ENCODE measurements at places on chromosomes 6 and 20.

DNA sequence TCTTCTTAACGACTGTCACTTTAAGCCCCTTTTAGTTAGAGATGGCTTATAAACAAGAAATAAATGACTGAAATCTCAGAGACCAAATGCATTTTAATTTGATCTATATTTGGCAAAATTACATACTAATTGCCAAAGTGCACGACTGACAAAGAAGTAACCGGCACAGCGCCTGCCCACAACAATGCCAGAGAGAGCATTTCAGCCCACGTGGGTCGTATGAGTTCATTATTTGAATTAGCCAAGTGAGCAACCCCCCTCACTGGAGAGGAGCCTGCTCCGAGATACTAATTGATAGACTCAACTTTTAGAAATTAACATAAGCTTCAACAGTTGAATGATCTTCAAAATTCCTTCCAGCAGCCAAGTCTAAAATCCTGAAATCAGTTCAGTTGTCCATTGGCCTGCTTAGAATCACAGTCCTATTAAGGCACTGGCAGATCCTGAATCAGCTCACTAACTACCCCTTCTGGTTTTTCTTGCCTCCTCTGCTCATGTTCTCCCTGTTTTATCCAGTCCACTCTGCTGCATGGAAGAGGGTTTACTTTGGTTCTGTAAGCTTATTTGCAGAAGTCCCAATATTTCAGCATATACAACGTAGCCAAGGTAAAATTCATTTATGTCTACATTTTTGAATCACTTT, 519.1 kb upstream of the AGPAT4 start:
- DNase-seq: no peak

DNA sequence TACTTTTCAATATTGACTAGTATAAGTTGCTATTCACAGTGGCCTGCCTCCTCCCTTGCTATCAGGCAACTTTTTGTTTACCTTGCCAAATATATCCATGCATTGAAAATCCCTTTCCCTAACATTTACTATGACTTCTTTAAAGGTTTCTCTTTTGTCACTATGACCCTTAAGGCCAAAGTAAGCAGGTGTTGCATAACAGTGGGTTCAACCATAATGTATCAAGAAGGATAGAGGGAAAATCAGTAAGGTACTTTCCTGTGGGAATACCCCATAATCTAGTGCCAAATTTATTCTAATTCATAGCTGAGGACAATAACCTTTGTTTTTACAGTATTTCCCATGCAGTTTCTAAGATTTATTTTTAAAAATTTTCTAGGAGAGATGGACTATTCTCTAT, 527.6 kb downstream of the CDKAL1 start:
- DNase-seq: no peak

DNA sequence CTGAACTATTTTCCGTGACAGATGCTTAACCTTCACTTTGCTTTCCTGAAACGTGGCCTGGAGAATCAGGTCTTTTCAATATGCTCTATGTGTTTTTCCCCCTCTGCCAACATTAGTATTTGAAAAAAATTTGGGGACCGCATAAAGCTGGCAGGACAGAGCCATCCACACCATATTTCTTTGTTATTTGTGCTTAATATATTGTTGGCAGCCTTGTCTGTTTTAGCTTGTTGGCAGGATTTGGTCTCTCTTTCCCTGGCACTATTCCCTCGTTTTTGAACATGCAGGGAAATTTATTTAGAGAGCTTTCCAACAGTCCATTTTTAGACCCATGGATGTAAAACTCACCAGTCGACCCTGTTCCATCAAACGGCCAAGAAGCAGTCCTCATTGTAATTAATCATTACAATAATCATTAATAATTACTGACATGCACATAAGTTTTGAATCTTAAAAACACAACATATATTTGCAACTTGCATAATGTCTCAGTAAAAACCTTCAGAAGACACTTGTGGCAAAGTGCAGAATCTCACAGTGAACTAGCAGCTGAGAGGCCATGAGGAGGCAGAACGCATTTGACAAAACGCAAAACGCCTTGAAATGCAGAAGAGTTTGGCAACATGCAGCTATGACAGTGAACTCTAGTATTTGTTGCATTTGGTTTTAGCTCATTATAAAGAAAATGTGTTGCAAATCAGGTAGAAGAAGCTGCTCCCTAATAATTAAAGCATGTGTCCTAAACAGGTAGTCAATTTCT, 514.2 kb downstream of the C6orf118 start:
- DNase-seq: no peak

DNA sequence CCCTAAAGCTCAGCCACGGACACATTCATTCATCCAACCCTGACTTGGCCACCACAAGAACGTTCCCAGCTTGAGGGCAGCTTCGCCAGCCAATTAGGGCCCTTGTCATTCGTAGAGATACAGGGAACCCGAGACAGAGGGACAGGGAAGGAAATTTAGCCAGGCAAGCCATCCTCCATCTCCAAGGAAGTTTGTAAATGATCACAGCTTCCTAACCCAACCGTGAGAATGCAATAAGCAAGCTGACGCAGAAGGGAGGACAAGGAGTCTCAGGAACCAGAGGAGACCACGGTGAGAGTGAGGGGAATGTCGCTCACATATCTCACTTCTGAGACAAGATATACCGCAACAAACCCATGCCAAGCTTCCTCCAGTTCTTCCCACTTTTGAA, 1.4 kb downstream of the TRAM2 start:
- DNase-seq: no peak

DNA sequence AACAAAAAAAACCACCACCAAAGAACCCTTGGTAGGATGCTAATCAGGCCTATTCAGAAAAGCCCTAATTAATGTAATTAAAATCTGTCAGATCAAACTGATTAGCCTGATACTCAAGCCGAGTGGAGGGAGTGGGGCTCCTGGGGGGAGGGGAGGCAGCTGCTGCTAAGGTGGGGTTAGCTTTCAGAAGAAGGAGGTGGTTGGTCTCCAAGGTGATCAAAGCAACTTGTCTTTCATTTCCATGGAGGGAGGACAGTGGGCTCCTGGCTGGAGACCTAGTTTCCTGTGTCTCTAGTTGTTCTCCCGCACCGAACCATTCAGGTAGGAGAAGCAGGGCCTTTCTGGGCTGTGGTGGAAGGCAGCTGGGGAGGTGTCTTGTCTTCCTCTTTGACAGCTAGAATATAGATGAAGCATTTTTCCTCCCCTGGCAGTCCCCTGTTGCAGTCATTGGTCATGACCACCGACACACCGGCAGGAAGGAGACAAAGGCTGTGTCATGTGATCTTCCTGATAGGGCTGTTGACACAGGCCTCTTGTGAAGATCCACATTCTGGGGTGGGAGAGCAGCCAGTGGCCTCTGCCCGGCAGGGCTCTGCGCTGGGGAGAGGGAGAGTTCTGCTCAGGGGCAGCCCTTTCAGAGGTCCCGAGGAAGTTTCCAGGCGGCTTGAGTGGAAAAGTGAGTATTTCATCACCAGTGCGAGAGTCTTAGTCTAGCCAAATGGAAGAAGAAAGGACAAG, 39.9 kb upstream of the PRDM1 start:
- DNase-seq: no peak

- no peak for DNase-seq
Observed at GRCh38 chr20:1618954-1619540, 762 bp downstream of the SIRPB1 start.

GRCh38 chr20:50980071-50980681, 21.6 kb downstream of the MOCS3 start:
- no peak for DNase-seq

DNA sequence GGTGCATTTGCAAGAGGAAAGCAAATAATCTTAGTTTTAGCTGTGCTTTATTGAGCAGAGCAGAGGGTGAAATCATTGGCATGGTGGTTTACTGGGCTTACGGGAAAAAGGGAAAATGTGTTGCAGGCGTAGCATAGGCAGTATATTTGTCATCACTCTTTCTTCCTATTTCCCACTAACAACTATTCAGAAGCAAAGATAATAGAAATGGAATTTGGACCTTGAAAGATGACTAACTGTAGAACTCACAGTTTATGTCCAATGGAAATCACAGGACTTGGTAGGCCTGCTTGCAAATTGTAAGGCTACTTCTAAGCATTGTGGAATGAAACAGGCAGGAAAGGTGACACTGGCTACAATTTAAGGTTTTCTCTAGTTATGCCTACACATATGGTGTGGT, 611.9 kb upstream of the MAN1A1 start:
- DNase-seq: no peak

- DNase-seq: no peak
Observed at GRCh38 chr6:1789092-1789491, 179.4 kb downstream of the FOXC1 start.

- DNase-seq: no peak
Observed at GRCh38 chr20:6069669-6070068, 15.8 kb upstream of the LRRN4 start.

DNA sequence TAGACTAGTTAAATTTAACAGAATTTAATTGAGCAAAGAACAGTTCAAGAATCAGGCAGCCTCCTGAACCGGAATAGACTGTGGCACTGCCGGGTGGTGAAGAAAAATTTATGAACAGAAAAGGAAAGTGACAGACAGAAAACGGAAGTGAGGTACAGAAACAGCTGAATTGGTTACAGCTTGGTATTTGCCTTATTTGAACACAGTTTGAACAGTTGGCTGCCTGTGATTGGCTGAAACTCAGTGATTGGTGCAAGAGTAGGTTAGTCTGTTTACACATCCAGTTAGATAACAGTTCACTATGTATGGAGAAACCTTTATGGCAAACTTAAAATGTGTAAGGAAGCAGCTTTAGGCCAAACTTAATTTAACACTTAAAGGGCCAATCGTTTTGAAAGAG, 116.0 kb upstream of the CITED2 start:
- DNase-seq: no peak

- DNase-seq: no peak
Observed at GRCh38 chr20:12570371-12570770, 438.4 kb upstream of the SPTLC3 start.

DNA sequence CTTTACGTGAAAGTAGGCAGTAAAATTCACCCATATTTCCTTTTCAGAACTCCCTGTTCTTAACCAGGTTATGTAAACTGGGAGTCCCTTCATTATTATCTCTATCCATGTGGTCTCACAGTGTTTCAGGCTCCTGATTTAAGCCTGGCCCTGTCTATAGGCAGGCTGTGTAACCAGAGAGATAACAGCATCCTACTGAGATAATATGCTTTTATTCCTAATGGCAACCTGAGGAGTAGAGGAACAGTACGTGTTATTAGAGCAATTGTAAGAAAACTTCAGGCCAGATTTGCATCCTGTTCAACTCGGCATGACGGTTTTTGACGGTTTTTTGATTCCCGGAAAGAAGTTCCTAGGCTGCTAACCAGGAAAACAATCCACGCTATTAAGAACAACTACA, 16.9 kb downstream of the FUT9 start:
- DNase-seq: no peak

- DNase-seq: no peak
Observed at GRCh38 chr20:50043573-50044352, 61.0 kb downstream of the SNAI1 start.

DNA sequence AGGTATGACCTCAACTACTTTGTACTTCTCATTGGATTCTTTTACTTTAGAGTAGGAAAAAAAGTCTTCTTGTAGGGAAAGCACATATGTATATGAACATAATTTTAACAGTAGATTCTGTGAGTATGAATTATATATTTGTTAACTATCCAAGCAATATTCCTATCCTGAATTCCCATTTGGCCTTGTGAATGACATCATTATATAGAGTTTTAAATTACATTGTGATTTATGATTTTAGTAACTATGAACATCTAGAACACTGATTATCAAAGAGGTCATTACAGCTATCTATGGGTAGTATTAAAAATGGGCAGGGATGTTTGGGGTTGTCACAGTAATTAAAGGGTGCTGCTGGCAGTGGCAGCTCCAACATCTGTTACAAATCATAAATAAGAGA, 163.9 kb upstream of the TFAP2D start:
- no peak for DNase-seq

- DNase-seq: no peak
Observed at GRCh38 chr6:109295109-109295773, 87.0 kb downstream of the CD164 start.

- no peak for DNase-seq
Observed at GRCh38 chr6:130896249-130896648, 69.0 kb downstream of the SMLR1 start.

GRCh38 chr20:62766716-62767115, 29.6 kb upstream of the MRGBP start:
- no peak for DNase-seq

- no peak for DNase-seq
Observed at GRCh38 chr6:68993911-68994310, 358.8 kb downstream of the ADGRB3 start.

DNA sequence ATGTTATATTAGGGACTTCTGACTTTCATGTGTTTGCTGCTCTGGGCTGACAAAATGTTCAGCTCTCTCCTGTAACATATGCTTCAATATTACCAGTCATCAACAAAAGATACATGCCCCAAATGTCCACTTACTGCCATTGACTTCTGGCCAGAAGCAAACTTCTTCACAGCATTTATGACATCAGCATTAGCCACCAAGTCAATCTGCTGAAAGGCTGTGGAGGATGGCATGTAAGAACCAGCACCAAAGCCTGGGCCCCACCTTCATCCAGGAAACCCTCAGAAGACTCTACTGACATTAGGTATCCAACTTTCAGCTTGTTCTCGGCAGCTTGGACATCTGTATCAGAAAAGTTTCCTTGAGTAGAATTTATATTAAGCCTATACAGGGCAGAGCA, 595.5 kb downstream of the COL12A1 start:
- DNase-seq: no peak

DNA sequence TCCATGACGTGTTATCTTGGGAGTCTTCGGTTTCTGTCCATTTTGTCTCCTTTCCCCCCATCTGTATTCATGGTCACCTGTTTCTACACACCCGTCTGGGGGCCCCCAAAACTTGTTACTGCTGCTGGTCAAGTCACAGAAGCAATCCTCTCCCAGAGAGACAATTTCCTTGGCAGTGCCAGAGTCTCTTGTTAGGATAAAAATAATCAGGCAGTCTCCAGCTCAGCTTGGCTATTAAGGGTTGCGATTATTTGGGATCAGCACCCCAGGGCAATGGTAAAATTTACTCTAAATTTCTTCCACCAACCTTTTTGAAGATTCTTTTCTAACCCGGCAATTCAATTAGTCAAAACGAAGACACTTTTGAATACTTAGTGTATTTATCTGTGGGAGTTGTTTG, 229.1 kb upstream of the JARID2 start:
- DNase-seq: no peak

DNA sequence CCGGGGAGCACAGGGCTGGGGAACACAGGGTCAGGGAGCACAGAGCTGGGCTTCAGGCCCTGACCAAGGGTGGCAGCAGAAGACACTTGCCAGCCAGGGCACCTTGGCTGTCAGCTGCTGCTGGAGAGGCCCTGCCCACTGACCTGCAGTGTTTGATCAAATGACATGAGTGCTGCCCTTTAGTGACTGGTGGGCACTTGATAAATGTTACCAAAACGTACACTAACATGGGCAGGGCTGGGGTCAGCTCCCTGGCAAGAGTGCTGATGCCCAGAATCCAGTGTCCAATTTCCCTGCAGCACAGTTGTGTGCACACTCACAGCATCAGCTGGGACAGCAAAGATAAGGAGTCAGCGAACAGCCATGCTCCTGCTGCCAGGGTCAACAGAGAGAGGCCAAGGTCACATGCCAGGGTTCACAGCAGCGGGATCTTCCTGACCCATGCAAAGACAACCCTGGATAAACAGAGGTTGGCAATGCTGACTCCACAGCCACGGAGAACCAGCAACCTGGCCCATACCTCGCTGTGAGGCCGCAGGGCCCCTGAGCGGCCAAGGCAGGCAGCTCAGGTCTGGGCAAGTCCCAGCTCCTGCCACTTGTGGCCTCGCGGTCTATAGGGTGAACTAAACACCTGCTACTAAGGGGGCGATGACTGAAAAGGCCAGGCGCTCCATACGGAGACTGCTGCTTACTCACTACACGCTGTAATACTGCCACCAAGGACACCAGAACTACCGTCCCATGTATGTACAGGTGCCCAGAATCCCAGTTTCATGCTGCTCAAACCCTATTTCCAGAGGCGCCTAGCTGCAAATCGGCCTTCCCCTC, 46.3 kb downstream of the NINL start:
- DNase-seq: no peak

Data from activated CD4-positive, CD25-positive, alpha-beta regulatory T cell treated with anti-CD3 and anti-CD28 coated beads, Interleukin-2, amount 50 U/mL, for 72 hours (primary cell).